Left renal pelvis (tissue), 4 donors: ENCODE measurements at places on chromosomes 6 and 20. TPM values are rescaled to one million over a fixed set of nuclear protein-coding genes. Genes with fewer than 3 reads are reported as not detected.

DNA sequence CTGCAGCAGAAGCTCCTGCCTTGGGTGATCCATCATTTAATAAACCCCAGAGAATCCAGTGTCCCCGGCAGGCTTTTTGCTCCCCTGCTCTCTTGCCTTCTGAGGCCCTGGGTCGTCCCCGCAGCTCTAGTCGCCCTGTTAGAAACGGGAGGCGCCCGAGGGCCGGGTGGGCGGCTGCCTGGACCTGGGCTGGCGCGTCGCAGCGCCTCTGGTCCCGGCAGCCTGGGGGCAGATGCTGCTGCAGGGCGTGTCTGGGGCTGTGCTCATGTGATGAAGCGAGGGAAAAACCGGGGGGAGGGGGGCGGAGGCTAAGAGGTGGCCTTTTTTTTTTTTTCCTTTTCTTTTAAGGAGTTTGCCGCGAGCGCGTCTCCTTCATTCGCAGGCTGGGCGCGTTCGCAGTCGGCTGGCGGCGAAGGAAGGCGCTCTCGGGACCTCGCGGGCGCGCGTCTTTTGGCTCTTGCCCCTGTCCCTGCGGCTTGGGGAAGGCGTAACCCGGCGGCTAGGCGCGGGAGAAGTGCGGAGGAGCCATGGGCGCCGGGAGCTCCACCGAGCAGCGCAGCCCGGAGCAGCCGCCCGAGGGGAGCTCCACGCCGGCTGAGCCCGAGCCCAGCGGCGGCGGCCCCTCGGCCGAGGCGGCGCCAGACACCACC, 394 bp downstream of the AKAP12 start:
- peak; percentile 67 for DNase-seq

DNA sequence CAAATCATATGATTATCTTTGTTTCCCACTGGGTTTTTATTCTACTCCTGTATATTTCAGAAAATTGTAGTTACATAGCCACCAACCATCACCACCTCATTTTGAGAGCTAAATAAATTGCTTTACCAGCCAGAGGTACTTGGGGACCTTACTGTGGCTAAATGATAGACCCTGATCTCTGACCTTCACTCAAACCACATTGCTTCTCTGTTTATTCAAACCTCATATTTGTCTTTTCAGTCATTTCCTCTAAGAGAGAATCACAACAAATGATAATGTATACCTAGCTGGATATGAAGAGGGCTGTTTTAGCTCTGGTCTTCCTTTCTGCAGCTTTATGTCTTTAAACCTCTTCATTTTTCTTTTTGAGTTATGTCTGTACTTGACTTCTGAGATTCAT, 142.8 kb downstream of the ADGB start:
- DNase-seq, result no peak

- no peak for DNase-seq
Observed at GRCh38 chr6:259316-259715, 33.0 kb upstream of the DUSP22 start.

OPN5 gene
- 0.57 TPM for polyA plus RNA-seq

- DNase-seq, result no peak
Observed at GRCh38 chr6:151101816-151102694, 137.7 kb upstream of the AKAP12 start.

- DNase-seq, result no peak
Observed at GRCh38 chr6:167285077-167285770, 5.9 kb upstream of the UNC93A start.

DNA sequence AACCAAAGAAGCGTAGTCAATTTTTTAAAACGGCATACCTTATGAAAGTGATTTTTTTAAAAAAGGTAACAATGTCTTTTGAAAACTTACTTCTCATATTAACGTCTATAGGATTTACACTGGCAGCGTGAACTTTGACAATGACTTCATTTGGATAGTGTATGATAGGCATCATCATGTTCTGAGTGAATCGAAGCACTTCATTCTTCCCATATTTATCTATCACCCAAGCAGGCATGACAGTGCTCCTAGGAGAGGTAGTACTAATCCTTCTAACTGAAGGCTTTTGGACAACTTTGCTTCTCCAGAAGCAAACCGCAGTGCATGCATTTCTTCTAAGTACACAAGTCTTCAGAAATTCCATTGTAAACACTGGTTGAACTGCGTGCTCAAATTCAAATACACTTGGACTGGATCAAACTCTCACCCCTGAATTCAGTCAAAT, 618 bp downstream of the RTN4IP1 start:
- DNase-seq, result no peak

GRCh38 chr6:136968837-136969236, 46.7 kb downstream of the SLC35D3 start:
- DNase-seq, result no peak

ADGRB3 gene
- polyA plus RNA-seq, result 1.1 TPM

DNA sequence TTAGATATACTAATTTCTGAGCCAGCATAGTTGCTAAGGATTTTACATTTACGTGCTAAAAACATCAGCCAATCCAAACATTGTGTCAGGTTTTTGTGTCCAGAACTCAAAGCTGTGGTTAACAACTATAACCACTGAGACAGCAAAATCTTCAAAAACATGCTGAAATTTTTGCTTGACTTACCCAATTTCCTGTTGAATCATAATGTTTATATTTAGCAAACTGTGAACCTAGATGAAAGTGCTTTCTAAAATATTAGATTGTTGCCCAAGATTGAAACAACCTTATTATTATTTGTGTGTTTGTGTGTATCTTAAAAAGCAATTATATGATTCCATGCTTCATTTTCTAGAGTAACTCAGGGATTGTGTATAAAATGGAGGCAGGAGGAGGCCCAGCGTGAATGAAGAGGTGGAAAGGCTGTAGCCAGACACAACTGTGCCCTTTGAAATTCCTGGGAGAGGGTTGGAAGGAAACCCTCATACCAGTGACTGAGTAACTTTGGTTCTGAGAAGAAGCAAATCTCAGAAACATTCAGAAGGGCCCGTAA, 48.0 kb downstream of the ARMC2 start:
- no peak for DNase-seq

GRCh38 chr20:63054103-63054474, 47.3 kb upstream of the BHLHE23 start:
- DNase-seq, result no peak

DNA sequence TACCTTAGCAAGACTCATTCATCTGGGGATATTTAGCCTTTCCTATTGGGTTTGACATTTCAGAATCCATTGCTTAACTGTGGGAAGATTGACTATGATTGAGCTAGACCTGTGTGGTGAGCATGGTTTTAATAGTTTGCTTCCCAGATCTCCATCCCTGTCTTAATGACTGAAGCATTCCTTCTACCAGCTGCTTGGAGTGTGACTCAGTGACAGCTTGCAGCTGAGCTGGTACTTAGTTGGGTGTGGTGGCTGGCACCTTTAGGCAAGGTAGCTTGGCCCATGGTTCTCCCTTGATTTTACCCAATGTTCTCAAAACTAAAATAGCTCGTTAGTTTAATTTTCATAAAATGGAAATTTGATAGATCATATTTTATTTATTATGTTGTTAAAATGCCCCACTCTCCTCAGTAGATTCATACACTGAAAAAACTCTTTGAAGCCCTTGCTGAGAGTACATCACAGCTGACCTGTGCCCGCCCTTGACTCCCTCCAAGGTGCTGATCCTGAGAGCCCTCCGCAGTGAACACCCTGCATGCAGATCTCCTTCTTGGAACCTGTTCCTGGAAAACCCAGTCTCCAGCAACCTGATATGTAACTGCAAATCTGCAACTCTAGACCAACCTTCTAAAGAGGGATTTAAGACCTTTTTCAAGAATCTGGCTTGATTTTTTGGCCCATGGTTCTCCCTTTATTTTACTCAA, 19.1 kb downstream of the DOK5 start:
- DNase-seq, result no peak

DNA sequence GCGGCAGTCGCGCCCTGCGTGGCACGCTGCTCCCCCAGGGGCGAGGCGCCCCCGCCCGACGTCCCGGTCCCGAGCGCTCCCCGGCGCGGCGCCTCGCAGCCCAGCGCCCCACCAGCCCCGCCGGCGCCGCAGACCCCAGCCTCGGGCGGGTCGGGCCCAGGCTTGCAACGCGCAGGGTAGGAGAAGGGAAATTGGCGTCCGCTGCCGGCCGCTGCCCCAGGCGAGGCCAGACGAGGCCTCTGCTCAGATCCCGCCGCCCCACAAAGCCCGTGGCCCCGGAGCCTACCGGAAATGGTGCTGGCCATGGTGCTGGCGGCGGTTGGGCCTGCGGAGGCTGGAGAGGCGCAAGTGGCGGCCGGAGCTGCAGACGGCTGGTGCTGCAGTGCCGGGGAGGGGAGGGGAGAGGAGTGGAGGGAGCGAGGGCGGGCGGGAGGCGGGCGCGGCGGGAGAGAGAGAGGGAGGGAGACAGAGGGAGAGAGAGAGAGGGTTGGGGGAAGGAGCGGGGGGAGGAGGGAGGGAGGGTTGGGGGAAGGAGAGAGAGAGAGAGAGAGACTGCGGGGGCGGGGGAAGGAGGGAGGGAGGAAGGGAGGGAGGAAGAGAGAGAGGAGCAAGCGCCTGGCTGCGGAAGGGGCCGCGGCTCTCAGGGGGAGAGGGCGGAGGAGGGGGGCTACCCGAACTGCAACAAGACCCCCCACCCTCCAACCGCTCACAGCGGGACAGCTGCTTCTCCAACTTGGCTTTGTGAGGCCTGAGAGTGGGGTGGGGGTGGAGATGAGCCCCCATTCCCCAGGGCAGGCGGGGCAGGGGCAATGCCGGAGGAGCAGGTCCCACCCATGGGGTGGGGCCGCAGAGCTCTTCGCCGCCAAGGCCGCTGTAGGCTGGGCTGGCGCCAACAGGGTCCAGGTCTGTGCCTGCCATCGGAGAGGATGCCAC, at the start of gene STMN3:
TSS of gene STMN3 (minus strand) at position 384 of the 933 bp plus-strand sequence. CDS start at position 305, 79 bp downstream.
- peak; percentile 86 for DNase-seq

SRMS gene
- polyA plus RNA-seq, result 0.14 TPM

DNA sequence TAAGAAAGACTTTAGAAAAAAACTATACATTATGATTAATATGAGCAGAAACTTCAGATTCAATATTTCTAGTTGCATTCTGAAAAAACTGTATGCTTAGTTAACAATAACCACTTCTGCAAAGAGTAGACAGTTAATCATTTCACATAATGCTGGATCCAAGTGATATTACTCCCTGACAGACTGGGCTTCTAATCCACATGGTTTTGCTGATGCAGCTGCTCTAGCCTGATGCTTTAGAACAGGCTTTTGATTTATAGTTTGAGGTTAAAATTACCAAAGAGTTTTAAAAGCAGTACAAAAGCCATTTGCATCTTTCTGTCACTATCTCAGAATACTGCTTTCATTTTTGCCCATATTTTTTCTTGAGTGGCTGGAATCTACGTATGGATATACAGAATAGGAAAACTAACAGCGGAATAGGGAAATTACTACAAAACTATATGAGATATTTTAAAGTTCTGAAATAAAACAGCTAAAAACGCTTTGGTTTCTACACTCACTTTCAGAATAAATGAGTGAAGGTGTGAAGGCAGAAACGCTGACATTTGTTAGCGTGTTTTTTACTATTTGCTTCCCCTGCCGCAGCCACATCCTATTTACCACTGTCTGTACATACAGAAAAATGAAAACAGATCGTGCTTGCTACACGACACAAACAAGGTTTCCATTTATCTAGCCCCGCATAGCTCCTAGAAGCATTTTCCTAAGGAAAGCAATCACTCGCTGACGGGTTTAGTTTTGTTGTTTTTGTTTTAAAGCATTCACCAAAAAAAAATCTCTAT, 61.7 kb downstream of the METTL24 start:
- DNase-seq, result no peak
